Lung microvascular endothelial cell (primary cell): ENCODE measurements at places on chromosomes 1 and 21. TPM values are rescaled to one million over a fixed set of nuclear protein-coding genes. Genes with fewer than 3 reads are reported as not detected.

GRCh38 chr1:115214098-115214497 is 124.0 kb downstream of the NGF start:
- no peak for DNase-seq

DNA sequence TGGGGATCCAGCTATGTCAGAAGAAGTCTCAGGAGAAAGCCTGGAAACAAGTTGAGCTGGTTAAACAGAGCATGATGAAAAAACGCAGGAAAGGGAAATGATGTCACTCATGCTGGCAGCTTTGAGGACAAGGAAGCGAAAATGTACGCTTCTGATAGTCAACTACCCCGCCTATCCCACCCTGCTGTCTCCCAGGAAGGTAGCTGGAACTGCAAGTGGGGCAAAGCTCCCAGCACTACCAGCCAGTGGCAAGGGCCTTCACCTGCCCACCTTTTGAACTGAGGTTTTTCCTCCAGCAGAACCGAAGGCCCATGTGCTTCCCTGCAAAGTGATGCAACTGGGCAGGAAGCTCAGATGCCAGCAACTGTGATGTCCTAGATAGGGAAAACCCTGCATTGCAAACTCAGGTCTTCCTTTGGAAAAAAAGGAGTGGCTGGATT is 6.3 kb upstream of the IL20 start:
- DNase-seq: peak; percentile 5

Gene IGSF21
- not detected in 2 replicates for total RNA-seq

Gene RBM11
- total RNA-seq: under 0.01 TPM in 1 of 2 replicates, not detected in the other

Gene FCRL2
- total RNA-seq: not detected in 2 replicates

Gene GBP5
- total RNA-seq: under 0.01 and 0.22 TPM in 2 replicates

Gene LCE2B
- not detected in 2 replicates for total RNA-seq

Gene HAO2
- not detected in 2 replicates for total RNA-seq
